ENCODE measurements at places on chromosomes 16 and 17. TPM values are rescaled to one million over a fixed set of nuclear protein-coding genes. Genes with fewer than 3 reads are reported as not detected.

GRCh38 chr17:12659500-12659899 lies 6.2 kb upstream of the MYOCD start:
- no peak for DNase-seq

GRCh38 chr17:32822996-32823395 lies 53.9 kb downstream of the MYO1D start:
- DNase-seq = no peak

Gene TRIM37
- 17.6 TPM for total RNA-seq

Gene C17orf50
- not detected for total RNA-seq

Gene DNAH17
- total RNA-seq = 0.63 TPM

- DNase-seq = no peak
These were observed 22.0 kb upstream of the LASP1NB start for GRCh38 chr17:38903404-38903803.

- no peak for DNase-seq
These were observed 5.0 kb upstream of the RPH3AL start for GRCh38 chr17:357644-358043.
